ENCODE measurements at places on chromosomes 16 and 17. TPM values are rescaled to one million over a fixed set of nuclear protein-coding genes. Genes with fewer than 3 reads are reported as not detected.

CCDC200 gene
- total RNA-seq: not detected

KATNIP gene
- 16.5 TPM for total RNA-seq

TBC1D3K gene
- total RNA-seq: not detected

ODAD4 gene
- total RNA-seq: 0.27 TPM

INO80E gene
- total RNA-seq: 73.3 TPM

EIF3CL gene
- total RNA-seq: 180 TPM

KARS1 gene
- 130 TPM for total RNA-seq

KRT9 gene
- not detected for total RNA-seq

TELO2 gene
- total RNA-seq: 10.9 TPM

RNF222 gene
- total RNA-seq: 0.15 TPM

DNA sequence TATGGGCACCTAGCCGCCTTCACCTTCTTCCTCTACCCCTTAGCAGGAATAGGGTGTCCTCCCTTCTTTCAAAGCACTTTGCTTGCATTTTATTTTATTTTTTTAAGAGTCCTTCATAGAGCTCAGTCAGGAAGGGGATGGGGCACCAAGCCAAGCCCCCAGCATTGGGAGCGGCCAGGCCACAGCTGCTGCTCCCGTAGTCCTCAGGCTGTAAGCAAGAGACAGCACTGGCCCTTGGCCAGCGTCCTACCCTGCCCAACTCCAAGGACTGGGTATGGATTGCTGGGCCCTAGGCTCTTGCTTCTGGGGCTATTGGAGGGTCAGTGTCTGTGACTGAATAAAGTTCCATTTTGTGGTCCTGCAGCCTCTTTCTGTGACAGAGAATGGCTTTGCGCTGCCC, 4.6 kb downstream of the TMUB2 start:
- ATAC-seq: no peak

GRCh38 chr17:83129676-83130075, 50.3 kb downstream of the METRNL start:
- no peak for ATAC-seq

DNA sequence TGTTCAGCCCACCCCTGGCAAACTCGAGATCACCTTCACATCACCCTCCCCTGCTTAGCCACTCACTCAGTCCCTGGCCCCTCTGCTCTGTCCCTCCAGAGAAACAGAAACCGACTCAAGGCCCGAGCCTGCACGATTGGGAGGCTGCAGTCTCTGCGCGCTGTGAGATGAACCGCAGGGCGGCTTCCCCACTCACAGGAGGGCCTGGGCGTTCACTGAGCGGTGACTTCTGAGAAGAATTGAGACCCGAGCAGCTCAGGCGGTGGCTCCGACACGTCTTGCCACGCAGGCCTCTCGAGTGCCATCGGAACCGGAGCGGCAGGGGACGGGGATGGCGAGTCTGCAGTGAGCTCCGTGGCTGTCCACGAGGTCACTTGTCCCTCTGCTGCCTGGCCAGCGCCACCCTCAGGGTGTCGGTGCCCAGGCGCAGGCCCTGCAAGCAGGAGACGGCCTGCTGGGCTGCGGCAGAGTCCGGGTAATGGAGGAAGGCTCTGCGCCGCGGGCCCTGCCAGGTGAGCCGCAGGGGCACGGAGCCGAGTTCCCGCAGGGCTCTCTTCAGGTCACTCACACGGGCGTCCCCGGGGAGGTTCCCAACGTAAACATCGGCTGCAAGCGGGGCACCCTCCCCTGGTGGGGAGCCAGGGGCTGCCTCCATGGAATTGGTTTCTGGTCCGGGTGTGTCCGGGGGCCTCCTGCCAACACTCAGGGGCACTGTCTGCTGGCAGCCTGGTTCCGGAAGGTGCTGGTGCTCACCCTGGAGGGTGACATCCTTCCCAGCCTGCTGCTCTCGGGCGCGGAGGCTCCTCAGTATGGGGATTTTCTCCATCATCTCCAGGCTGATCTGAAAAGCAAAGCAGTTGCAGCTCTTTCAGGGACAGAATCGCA, 21.6 kb downstream of the FOXF1 start:
- no peak for ATAC-seq

DNA sequence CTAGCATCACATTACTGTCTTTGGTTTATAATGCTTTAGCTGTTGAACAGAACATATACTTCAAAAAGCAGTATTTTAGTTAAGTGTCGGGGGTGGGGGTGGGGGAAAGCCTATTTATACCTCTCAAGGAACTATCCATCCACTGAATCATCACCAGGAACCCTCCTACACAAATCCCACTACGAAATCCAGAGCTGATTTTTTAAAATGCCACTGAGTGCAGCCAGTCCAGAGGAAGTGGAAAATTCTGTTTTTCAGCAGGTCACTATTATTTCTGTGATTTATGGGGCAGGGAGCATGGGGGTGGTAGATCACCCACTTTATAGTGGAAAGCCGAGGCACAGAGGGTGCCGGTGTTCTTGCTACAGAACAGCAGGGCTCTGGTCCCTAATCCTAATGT, 284.1 kb downstream of the SOX9 start:
- no peak for ATAC-seq

GRCh38 chr17:56624912-56625311, 31.4 kb downstream of the NOG start:
- ATAC-seq: no peak

- peak; percentile 57 for ATAC-seq
These were observed 18.5 kb upstream of the NAGLU start for GRCh38 chr17:42517516-42517915.

- ATAC-seq: peak; percentile 32
These were observed 14.7 kb upstream of the CTCF start for GRCh38 chr16:67547423-67548264.

DNA sequence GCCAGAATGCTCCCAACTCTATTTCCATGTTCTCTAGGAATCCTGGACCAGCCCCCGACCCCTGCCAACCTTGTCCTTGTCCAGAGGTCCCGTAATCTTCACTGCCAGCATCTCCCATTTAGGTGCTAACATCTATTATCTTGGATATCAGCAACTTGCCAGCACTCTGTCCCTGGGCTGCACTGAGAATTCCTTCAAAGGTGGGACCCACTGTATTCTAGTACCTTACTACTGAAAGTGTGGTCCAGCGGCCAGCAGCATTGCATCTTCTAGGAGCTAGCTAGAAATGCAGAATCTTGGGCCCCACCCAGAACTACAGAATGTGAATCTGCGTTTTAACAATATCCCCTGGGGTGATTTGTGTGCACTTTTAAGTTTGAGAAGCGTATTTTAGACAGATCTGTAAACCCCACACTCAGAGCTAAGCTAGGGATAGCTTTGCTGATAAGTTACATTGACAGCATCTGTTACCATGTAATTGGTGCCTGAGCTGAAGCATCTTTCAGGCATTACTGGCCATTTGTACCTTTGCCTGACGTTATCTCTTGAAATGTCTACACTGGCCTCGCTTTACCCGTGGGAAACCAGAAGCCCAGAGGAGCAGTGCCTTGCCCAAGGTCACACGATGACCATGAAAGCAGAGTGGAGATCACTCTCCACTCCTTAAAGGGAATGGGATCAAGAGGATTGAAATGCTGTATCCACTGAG, 8.3 kb downstream of the ABAT start:
- ATAC-seq: no peak

DNA sequence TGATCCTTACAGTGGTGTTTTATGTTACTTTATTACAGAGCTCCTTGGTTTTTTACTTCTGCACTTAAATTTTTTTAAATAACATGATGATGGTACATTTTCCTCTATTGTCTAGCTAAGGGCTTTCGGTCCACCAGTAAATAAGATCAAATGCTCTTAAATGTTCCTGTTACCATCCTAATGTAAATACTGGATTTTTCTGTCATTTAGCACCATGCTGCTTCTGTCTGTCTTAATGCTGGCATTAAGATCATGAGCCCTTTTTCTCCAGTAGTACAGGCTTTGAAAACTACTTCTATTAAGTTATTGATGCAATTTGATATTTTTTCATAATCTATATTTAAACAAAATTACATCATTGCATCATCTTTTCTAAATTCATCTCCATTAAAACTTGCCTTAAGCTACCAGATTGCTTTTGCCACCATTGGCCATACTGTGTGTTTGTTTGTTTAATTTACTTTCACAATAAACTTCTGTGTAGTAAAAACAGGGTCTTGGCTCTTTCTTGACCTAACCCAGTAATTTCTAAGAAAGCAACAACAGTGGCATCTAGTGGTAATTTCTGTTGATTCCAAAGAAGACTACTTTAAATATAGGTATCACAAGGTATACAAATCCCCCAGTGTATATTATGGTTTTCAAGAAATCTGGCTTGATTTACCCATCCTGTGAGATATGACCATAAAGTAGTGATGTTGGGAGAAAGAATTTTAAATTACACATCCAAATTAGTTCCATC, 9.0 kb upstream of the PHAF1 start:
- ATAC-seq: no peak

GRCh38 chr17:40404003-40404402, 13.7 kb downstream of the TOP2A start:
- ATAC-seq: no peak

GRCh38 chr16:75703306-75703705, 2.0 kb upstream of the DUXB start:
- no peak for ATAC-seq

- ATAC-seq: peak; percentile 68
These were observed 40.6 kb upstream of the XYLT1 start for GRCh38 chr16:17511340-17511739.

DNA sequence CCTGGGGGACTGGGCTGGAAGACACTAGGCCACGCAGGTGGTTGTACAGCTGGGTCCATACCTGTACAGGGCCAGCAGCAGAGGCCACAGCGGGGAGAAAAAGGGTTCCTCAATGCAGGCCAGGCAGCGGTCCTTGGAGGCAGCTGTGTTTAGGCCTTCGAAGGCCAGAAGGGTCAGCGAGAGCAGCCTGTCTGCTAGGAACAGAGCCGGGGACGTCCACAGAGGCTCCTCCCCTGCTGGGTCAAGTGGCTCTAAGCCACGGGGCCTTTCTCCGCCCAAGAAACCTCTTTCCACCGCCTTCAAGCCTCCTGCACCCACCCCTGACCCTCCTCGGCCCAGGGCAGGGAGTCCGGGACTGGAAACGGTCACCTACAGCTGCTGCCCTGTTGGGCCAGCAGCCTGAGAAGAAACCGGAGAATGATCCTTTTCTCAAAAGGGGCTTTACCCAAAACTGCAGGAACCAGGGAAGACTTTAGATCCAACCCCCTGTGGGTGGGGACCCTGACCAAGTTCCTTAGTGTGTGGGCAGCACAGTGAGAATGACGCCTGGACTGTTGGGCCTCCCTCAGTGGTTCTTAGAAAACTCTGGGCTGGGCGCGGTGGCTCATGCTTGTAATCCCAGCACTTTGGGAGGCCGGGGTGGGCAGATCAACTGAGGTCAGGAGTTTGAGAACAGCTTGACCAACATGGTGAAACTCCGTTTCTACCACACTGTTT, 8.4 kb upstream of the SPATA2L start:
- no peak for ATAC-seq

DNA sequence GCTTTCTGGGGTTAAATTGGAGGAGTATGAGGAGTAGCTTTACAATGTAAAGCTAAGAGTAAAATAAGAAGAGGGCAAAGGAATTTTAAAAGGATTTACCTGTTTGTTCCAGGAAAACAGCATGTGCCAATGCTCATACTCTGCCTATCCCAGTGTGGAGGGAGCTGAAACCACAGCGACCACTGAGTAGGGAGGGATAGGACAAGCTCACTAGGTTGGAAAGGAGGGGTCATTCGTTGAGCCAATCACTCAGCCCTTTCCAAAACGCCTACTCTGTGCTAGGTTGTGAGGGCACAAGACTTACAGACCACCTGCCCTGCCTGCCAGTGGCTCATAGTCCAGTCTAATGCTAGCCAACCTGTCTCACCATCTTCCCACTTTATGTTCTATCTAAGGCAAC, 1.1 kb upstream of the DNAJC7 start:
- no peak for ATAC-seq
